Femur (tissue), 1 donor: ENCODE measurements at places on chromosomes 11 and 22.

DNA sequence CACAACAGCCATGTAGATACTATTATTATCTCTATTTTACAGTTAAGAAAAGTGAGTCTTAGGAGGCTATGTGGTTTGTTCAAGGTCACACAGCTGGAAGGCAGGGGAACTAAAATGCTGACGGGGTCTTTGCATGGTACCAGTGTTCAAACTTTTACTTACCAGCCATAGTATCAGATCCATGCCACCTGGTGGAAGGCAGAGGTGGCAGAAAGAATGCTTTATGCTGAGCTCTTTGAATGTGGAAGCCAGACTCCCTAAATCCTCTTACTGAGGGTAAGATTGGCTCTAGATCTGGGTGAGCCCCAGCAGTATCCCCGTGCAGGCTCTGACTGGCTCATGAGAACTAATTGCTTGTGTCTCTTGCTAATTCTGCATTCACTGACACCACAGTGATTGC, 54.3 kb upstream of the NAV2 start:
- no peak for DNase-seq

DNA sequence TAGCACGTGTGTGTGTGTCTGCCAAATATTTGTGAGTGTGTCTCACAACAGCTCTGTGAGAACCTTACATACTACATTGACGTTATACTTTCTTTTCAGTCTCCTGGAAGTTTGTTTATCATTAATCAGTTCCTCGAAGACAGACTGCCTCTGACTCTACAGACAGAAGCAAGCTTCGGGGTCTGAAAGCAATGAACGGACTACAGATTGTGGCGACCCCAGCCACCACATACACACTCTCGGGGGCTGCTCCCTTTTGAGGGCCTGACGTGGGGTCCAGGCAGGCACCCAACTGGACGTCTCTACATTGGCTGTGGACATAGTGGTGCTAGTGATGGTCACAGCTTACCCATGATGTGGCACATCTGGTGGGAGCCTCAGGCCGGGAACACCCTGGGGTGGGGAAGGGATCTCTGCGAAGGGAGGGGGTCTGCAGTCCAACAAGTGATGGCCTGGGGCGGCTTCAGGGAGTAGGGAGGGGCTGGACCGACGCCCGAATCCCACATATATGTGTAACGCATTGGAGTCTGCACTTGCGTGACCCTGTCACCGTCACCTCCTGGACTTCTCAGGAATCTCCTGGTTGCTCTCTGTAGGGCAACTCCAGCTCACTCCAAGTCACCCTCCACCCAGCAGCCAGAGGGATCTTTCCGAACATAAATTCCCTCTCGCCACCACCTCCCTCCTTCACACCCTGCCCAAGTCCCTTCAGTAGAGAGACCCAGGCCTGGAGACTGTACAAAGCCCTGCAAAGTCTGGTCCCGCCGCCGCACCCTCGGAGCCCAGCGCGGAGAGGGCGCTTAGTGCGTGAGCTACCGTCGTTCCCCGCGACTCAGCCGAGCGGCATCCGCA, 30.4 kb upstream of the TRIM29 start:
- peak; percentile 24 for DNase-seq

DNA sequence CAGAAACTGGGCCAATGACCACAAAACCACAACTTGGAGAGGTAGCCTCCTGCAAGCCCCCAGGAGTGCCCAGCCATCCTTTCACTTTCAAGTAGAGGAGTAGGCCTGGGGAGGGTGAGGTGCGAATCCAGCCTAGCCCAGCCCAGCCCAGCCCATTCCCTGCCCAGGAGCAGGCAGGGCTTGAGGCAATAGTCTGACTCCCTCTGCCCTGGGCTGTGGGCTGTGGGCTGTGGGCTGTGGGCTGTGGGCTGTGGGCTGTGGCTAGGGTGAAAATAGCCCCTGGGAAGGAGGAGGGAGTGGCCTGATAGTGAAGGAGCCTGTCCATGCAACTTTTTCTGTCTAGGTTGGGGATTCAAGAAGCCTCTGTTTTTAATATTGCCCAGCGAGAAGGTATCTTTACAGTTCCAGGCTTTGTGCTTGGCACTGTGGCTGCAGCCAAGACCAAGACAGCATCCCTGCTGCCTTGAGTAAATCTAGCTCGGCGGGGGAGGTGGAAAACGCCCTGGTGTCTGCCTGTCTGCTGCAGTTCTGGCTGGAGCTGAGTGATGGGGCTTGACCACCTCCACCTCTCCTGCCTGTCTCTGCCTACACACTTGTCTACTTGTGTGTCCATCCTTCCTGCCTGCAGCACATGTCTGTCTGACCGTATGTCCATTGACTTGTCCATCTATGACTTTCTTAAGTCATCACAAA, 40.7 kb downstream of the LMO1 start:
- peak; percentile 46 for DNase-seq

GRCh38 chr11:95239871-95240649, 9.1 kb upstream of the SESN3 start:
- no peak for DNase-seq

GRCh38 chr22:27011133-27011532, 353.7 kb downstream of the MIAT start:
- no peak for DNase-seq

GRCh38 chr11:29018631-29019030, 910.4 kb downstream of the METTL15 start:
- no peak for DNase-seq

DNA sequence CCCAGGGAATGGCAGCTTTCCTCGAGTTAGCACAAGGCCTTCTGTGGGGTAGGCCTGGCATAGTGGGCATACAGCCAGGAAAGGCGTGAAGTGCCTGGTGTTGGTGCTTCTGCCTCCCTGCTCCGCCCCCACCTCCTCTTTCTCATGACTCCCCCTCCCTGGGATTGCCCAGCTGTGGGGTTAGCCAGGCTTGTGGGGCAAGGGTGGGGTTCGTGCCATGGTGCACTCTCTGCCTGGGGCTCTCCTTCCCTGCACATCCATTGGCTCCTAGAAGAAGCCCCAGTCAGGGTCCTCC, 236.8 kb upstream of the NCAM1 start:
- no peak for DNase-seq

DNA sequence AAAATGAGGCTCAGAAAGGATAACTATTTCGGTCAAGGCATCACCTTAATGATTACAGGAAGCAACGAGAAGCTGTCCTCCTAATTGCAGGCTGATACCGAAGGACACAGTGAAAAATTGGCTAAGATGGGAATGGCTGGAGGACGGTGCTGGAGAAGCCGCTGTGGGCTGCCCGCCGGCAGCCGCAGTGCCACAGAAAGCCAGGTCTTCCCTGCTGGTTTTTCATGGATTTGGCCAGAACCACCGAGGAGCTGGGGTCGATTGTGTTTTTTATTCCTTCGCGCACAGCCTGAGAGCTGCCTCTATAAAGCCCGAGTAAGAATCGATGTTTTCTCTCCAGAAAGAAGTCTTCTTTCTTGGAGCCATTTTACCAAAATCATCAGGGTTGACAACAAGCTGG, 1484.2 kb downstream of the BRD1 start:
- DNase-seq: no peak
